Heart left ventricle (tissue), 16 donors: ENCODE measurements at places on chromosomes 2 and 18. TPM values are rescaled to one million over a fixed set of nuclear protein-coding genes. Genes with fewer than 3 reads are reported as not detected.

SIX2 gene
- 2.0 TPM for polyA plus RNA-seq

PLB1 gene
- 0.82 TPM for polyA plus RNA-seq

DNA sequence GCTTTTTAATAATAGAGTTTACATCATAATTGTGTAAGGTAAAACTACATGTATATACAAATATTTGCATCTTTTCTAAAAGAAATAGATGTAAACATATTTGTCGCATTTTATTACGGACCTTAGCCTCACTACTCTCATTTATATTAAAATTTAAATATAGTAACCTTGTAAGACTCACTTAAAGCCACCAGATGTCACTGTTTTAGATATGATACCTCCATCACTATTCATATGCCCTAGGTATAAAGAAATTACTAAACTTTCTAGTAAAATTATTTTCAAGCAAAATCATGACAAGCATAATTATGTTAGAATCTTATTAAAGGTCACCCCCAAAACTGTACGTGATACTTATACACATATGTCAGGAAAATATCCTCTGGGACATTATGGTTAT lies 674.3 kb upstream of the REG3G start:
- DNase-seq = no peak

DNA sequence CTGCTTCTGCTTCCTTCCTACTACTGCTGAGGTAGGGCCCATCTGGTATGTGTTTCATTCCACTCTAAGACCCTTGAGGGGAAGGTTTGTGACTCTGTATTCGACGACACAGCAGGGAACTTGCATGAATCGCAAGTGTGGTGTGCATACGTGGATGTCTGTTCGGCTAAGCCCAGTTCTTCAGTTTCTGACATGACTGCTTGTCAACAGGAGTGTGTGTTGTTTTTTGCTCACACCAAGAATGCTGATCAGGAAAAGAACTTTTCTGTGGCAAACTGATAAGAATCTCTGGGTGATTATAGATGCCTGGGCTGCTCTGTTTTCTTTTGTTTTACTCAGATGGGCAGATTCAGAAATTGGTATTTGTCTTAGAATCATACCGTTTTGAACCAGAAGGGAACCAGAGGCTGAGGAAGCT lies 22.0 kb downstream of the TNFRSF11A start:
- no peak for DNase-seq

- DNase-seq = no peak
These were observed 204.6 kb downstream of the RAB3GAP1 start for GRCh38 chr2:135256531-135257260.

DNA sequence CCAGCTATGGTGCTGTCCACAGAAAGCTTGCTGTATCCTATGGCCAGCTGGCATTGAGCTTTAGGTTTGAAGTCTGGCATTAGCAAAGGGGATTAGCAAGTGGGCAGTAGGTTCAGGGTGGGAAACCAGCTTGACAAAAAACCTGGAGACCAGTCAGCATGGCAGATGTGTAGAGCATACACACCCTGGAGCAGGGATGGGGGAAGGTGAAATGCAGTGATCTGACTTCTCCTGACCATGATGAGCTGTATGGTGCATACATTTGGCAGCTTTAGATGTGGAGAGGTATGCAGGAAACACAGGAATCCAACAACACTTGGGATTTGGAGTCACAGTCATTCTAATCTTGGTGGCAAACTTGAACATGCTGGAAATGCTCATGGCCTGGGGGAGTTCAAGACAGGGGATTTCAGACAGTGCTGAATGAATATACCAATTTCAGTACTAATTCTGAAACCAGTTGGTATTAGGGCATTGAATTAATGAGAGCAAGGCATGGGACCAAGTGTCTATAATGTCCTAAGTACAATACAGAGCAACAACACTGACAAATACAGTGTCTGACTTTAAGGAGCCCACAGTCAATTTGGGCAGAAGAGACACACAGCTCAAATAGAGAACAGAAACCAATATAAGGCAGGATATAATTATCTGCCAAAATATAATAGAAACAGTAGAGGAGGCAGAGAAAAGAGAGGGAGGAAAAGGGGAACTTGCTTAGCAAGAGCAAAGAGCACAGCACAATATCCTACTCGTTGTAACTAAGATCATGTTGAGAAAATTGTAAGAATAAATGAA lies 11.8 kb downstream of the ARHGAP15 start:
- no peak for DNase-seq

GRCh38 chr2:85925216-85925671 lies 36.5 kb upstream of the ST3GAL5 start:
- no peak for DNase-seq

GRCh38 chr2:101827246-101827645 lies 129.7 kb downstream of the MAP4K4 start:
- DNase-seq = no peak

DNA sequence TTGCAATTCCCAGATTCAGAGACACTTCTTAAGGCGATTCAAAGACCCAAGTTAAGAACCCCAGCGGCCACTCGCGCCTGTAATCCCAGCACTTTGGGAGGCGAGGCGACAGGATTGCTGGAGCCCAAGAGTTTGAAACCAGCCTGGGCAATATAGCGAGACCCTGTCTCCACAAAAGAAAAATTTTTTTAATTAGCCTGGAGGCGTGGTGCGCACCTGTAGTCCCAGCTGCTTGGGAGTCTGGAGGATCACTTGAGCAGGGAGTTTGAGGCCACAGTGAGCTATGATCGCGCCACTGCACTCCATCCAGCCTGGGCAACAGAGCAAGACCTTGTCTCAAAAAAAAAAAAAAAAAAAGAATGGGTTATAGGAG lies 585 bp upstream of the ANAPC1 start:
- no peak for DNase-seq

GRCh38 chr2:233011702-233012131 lies 1.3 kb downstream of the NGEF start:
- DNase-seq = no peak
